ENCODE measurements at places on chromosomes 7 and 10. TPM values are rescaled to one million over a fixed set of nuclear protein-coding genes. Genes with fewer than 3 reads are reported as not detected.

LIPN gene
- not detected for total RNA-seq

DNA sequence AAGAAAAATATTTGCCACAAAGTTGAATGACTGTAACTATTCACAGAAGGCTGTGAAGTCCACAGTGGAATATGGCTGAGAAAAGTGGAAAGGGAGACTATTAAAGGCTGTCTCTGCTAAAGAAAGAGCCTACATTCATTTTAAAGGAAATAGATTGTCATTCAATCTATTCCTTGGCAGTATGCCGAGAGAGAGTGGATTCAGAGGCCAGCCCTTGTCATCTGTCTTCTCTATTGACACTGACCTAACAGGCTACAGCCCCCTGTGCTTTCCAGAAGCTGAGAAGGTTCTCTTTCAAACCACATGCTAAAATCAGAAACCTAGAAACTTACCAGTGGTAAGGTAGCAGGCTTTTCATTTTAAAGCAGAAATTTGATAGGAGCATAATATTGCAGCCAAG lies 12.1 kb downstream of the ODAD2 start:
- H3K27me3 ChIP-seq: no peaks in the 10 kb centered on the region
- H3K4me3 ChIP-seq: no peak overlapping the region
- H3K27ac ChIP-seq: no peak overlapping the region

- DNase-seq: no peak
- H3K4me3 ChIP-seq: no peak overlapping the region
- no peaks in the 10 kb centered on the region for H3K36me3 ChIP-seq
Measured at GRCh38 chr10:10044922-10045764, 972.5 kb upstream of the CELF2 start.

CALML5 gene
- not detected for total RNA-seq

DNA sequence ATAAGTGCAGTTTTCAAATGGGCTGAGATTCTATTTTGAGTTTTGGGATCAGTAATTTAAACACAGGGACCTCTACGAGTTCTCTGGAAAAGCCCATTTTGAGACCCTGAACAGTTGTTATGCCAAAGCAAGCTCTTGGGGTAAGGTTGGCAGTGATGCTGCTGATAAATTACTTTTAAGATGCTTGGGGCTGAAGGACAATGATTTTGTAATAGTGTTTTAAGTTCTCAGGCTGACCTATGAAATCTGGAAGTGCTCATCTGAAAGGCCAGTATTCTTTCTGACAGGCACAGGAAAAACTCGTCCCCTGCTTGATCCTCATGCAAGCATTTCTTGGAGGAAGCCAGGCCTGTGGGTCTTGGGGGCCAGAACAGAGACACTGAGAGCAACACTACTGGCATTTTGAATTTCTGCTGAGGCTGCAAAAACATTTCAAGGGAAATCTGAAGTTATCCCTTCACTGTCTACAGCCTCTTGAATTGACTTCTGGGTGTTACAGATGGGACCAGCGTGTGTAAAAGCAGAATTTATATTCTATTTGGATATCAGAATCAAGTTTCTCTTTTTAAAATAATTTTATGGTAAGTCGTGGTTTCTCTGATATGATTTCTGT lies 79.7 kb downstream of the AUTS2 start:
- no peak for DNase-seq
- no peaks in the 10 kb centered on the region for H3K36me3 ChIP-seq
- H3K27ac ChIP-seq: peak overlapping the region; percentile 72
- H3K4me1 ChIP-seq: peaks cover 19% of the 10 kb centered on the region

AKR1C4 gene
- 0.48 TPM for total RNA-seq

GRCh38 chr10:33927347-33927746 lies 592.9 kb upstream of the NRP1 start:
- H3K27ac ChIP-seq: no peak overlapping the region
- no peaks in the 10 kb centered on the region for H3K36me3 ChIP-seq
- no peaks in the 10 kb centered on the region for H3K4me1 ChIP-seq

DNA sequence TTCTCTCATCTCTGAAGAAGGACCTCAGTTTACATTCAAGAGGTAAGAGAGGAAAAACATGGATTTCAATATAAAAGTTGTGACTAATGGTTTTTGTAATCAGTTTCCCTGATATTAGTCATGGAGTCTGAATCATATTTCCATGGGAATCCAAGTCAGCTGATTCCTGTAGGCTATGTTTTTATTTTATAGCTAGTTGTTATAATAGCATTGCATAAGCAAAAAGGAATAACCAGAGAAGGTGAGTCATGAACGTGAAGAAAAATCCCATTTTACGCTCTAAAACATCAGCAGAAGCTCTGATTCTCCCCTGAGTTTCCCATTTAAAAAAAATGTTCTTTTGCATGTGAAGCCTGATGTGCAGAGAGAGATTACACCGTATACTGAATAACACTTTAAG lies 299.3 kb downstream of the SFMBT2 start:
- H3K4me1 ChIP-seq: no peaks in the 10 kb centered on the region
- H3K36me3 ChIP-seq: no peaks in the 10 kb centered on the region
- no peak overlapping the region for H3K4me3 ChIP-seq
- no peak overlapping the region for H3K27ac ChIP-seq

DNA sequence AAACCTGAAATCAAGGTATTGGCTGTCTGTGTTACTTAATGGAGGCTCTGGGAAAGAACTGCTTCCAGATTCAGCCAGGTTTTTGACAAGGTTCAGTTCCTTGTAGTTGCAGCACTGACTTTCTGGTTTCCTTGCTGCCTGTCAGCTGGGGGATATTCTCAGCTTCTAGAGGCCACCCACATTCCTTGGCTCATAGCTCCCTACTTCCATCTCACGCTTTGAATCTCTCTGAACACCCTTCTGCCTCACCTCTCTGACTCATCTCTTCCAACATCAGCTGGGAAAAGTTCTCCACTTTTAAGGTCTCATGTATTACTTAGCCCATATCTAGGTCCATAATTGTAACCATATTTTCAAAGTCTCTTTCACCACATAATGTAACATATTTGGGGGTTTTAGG lies 22.9 kb upstream of the GPR22 start:
- H3K4me1 ChIP-seq: no peaks in the 10 kb centered on the region
- no peak overlapping the region for H3K27ac ChIP-seq
- DNase-seq: no peak
- H3K4me3 ChIP-seq: no peak overlapping the region

DNA sequence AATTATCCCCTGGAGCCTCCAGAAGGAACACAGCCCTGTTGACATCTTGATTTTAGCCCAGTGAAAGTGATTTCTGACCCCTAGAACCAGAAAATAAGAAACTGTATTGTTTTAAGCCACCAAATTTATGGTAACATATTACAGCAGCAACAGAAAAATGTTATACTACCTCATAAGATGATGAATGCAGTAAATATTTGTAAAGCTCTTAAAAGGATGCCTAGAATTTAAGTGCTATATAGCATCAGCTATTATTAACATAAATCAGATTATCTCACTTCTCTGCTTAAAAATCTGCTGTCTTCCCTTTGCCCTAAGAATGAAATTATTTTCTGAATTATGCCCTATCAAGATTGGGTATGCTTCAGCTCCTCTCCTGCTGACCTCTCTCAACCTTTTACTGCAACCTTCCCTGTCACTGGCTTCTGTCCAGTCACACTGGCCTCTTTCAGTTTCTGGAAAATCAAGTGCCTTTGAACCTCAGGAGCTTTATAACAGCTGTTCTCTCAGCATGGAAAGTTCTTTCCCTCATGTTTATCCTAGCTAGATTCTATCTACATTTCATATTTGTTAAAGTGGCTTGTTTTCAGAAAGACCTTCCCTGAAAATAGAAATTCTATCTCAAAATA lies 78.9 kb downstream of the GPR37 start:
- H3K27ac ChIP-seq: no peak overlapping the region
- H3K4me3 ChIP-seq: no peak overlapping the region
- no peaks in the 10 kb centered on the region for H3K4me1 ChIP-seq
- H3K27me3 ChIP-seq: no peaks in the 10 kb centered on the region
- no peak for DNase-seq

GRCh38 chr7:102248456-102249395 lies 37.9 kb upstream of the SH2B2 start:
- H3K36me3 ChIP-seq: peaks cover 14% of the 10 kb centered on the region
- peaks cover 3% of the 10 kb centered on the region for H3K4me1 ChIP-seq
- no peaks in the 10 kb centered on the region for H3K27me3 ChIP-seq
- H3K4me3 ChIP-seq: no peak overlapping the region
- H3K27ac ChIP-seq: no peak overlapping the region

SUN3 gene
- not detected for total RNA-seq

DNA sequence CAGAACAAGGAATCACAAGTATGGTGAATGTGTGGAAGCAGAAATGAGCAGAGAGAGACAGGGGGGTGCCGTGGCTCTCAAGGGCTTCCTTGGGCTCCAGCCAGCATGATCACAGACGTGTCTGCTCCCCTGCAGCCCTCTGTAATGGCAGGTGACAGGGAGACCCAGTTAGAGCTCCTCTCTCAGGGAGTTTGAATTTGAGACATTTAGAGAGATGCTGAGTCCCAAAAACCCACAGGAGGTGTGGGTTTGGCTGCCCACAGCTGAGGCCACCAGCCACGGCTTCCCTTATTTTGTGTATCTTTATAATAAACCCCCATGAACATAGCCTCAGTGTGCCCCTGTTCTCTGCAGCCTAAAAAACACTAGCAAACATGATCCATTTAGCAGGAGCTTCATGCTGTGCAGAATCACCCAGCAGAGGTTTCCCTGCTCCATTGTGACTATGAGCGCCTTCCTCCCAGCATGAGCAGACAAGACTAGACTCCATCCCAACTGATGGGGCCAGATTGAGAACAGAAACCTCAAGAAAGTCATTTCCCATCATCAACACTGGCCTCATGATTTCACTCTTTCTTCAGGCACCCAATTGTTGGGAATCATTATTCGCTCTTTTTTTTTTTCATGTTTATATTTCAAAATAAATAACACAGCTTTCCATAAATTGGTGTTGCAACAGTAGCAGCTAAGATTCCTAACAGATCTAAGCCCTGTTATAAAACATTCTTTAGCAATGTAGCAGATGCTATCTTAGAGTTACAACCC lies 13.4 kb downstream of the NOD1 start:
- peaks cover 8% of the 10 kb centered on the region for H3K4me1 ChIP-seq
- no peak overlapping the region for H3K27ac ChIP-seq
- DNase-seq: no peak
- no peaks in the 10 kb centered on the region for H3K27me3 ChIP-seq

HOXA9 gene
- total RNA-seq: not detected

DNA sequence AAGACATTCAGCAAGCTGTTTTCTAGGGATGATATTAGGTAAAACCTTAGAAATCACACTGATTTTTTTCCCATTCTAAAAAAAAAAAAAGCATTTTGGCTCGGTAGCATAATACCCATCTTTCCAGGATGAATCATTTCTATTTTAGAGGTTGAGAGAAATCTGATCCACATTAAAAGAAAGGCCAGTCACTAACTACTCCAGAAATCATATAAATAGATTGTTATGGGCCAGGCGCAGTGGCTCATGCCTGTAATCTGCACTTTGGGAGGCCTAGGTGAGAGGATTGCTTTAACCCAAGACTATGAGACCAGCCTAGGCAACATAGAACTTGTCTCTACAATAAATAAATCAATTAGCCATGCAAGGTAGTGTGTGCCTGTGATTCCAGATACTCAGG lies 164.3 kb downstream of the BAMBI start:
- H3K27me3 ChIP-seq: no peaks in the 10 kb centered on the region
- no peaks in the 10 kb centered on the region for H3K36me3 ChIP-seq
- DNase-seq: no peak
- no peak overlapping the region for H3K4me3 ChIP-seq
- H3K4me1 ChIP-seq: peaks cover 11% of the 10 kb centered on the region
- no peak overlapping the region for H3K27ac ChIP-seq

FAM241B gene
- 42.4 TPM for total RNA-seq

TMEM273 gene
- total RNA-seq: not detected

DPP6 gene
- 13.1 TPM for total RNA-seq

- DNase-seq: no peak
- H3K4me1 ChIP-seq: peaks cover 4% of the 10 kb centered on the region
- H3K4me3 ChIP-seq: peak overlapping the region; percentile 71
- no peak overlapping the region for H3K27ac ChIP-seq
Measured at GRCh38 chr10:133378251-133379096, 588 bp upstream of the PAOX start.

CYP3A7 gene
- not detected for total RNA-seq

All from progenitor cell of endocrine pancreas (in vitro differentiated cells).